ENCODE measurements at places on chromosomes 2 and 18.

DNA sequence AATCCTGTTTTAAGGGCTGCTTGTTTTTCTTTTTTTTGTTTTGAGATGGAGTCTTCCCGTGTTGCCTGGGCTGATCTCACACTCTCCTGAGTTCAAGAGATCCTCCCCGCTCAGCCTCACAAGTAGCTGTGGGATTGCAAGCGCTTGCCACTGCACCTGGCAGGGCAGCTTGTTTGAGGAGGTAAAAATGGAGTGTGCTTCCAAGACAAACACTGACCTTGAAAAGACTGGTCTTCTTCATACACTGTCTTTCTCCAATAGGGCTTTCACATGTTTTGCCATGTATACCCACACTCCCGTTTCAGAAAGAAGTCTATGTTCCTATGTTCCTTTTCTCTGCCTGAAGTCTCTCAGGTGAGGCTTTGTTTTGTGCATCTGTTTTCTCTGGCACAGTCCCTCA lies 32.6 kb upstream of the LDAH start:
- DNase-seq, result no peak

GRCh38 chr2:38509314-38509946 lies 93.3 kb downstream of the HNRNPLL start:
- no peak for DNase-seq

DNA sequence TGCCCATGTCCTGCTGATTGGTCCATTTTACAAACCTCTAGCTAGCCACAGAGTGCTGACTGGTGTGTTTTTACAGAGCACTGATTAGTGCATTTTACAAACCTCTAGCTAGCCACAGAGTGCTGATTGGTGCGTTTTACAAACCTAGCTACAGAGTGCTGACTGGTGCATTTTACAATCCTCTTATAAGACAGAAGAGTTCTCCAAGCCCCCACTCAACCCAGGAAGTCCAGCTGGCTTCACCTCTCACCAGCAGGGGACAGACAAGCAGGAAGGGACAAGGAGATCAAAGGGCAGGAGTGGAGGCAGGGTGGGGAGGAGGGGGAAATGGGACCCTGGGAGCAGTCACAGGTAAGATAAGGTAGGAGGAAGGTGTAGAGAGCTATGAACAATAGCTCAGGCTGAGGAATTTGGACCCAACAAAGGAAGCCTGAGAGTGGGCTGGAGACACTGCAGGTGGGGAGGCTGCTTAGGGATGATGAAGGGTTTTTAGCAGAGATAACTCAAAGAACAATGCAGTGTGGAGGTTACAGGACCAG lies 37.1 kb downstream of the SH2D6 start:
- no peak for DNase-seq

- no peak for DNase-seq
Observed at GRCh38 chr2:192218377-192218776, 23.6 kb upstream of the TMEFF2 start.

DNA sequence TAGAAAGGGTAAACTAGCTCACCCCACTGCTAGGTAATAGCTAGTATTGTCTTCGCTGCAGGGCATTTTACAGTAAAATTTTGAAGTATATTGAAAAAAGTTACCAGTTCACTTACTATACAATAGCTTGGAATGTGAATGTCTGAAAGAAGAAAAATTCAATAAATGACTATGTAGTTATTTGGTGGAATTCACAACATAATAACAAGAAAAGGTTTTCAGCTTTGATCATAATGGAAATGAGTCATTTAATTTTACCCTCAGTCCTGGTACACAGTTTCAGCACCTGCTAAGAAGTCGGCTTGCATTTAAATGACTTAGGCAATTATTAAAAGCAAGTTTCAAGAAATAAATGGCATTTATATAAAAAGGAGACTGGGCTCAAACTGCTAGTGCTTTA lies 90.4 kb downstream of the NUP35 start:
- no peak for DNase-seq

DNA sequence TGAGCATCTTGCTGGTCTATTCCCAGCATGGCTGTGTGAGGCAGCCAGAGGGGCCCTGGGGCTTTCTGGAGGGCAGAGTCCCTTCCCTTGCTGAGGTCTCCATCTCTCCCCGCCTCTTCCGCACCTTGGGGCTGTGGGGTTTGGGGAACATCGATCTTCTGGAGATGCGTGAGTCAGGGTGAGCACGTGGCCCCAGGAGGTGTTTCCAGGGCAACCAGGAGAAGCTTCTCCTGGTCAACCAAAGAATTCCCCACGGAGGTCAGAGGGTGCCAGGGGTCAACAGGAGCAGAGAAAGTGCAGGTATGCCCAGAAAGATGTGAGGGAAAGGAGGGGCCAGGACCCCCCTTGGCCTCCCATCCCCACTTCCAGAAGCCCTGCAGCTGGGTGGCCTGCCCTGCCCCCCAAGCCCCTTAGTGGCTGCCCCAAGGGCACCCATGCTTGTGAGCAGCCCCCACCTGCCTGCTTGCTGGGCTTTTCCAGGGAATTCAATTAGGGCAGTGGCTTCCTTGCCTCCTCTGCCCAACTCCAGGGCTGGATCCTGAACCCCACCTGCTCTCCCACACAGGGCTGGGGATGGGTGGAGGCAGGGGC lies 2.8 kb upstream of the PROM2 start:
- DNase-seq, result no peak

DNA sequence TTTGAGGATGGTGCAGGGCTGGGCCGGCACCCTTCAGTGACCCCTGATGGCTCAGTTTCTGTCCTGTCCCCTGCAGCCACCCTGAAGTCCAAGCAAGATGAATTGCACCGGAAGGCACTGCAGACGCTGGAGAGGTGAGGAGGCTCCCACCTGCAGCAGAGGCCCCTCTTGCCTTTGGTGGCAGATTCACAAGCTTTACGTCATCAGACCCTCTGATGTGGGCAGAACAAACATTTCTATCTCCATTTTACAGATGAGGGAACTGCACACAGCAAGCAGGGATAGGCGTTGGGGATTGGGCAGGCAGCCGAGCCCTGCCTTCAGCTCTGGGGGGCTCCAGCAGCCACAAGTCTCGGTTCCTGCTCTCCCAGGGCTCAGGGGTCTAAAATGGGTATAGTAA lies 107.7 kb upstream of the MCFD2 start:
- no peak for DNase-seq

- DNase-seq, result no peak
Observed at GRCh38 chr18:77321823-77322805, 72.5 kb downstream of the GALR1 start.

GRCh38 chr2:24915175-24915574 lies 4.9 kb downstream of the ADCY3 start:
- DNase-seq, result no peak

DNA sequence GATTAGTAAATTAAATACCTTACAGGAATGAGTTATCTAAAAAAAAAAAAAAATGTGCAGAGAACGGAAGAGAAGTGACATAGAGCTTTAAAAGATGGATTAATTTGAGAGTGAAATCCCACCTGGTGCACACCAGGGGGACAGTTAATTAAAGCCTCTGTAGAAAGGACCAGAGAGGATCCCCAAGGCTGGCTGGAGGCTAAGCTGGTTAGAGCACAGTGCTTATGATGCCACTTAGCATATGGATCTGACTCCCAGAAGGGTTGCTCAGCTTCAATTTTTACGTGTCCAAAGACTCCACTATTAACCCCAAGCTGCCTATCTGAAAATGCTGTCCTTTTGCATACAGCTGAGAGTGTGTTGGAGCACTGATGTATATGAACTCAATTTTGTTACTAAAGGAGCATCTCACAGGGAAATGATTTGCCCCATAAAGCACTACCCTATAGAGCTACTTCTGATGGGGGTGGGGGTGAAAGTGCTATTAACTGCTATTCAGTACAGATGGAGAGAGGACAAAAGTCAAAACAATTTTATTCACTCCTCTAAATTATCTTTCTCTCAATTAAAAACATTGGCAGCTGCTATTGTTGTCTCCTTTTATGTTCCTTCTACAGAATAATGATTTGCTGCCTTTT lies 15.2 kb upstream of the SLC8A1 start:
- DNase-seq, result no peak

DNA sequence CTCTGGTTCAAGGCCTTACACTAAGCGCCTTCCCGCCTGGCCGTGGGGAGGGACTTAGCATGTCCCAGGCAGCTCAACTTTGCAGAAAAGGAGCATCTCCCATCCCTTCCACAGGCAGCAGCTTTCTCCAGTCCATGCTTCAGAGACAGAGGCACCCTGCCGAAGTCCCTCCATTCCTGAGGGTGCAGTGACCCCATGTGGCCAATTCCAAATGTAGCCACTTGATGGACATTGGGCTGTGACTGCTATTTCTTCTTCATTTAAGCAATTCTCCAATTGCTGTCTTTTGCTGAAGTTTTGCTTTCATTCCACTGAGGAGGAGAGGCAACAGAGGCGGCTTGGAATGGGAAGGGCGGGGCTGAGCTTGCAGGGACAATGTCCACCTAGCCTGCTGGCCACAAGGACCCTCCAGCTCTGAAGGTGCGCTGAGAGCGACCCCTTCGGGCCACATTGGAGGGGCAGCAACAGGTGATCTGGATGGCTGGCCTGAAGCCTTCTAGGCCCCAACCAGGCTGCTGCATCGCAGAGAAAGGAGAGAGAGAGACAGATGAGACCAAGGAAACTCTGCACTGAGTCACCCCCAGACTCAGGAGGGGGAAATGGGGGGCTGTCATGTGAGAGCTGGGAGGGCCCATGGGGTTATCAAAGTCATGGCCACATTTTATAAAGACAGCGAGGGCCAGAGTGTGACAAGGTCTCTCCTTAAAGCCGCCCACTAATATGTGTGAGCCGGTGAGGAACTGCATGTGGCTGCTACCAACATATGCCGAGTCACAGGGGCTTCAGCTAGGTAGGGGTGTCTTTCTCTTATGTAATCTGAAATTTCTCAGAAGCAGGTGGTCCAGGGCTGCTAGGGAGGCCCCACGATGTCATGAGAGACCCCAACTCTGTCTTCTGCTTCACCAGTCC lies 61.3 kb downstream of the LONRF2 start:
- peak; percentile 82 for DNase-seq

DNA sequence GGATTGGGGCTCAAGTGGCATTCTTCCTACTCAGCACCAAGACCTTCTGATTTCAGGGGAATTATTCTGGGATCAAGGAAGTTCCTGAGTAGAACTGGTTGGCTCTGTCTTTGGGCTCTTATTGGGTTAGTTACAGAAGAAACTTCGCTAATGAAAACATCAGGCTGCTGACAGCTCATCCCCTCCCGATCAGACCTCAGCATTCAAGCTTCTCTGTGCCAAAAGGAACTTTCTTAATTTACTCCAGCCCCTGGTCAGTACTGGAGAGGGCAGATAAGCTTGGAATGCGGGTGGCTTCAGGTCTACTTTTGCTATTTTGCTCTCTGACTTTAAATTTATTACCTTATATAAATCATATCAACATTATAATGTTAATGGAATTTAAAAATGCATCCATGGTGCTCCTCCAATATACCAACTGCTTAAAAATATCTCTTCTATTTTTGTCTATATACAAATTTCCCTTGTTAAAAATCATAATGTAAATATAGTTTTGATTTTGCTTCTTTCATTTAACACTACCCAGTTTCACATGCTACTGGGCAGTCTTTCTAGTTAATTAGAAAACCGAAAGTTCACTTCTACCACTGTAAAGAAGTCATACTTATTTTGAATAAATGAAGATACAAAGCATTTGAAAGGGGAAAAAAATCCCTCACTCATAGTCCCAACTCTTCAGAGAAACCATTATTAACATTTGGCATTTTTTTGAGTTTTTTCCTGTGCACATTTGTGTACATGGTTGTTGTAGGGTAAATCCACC lies 34.4 kb downstream of the PCARE start:
- DNase-seq, result no peak

- no peak for DNase-seq
Observed at GRCh38 chr2:145927131-145927950, 1407.4 kb upstream of the ZEB2 start.

DNA sequence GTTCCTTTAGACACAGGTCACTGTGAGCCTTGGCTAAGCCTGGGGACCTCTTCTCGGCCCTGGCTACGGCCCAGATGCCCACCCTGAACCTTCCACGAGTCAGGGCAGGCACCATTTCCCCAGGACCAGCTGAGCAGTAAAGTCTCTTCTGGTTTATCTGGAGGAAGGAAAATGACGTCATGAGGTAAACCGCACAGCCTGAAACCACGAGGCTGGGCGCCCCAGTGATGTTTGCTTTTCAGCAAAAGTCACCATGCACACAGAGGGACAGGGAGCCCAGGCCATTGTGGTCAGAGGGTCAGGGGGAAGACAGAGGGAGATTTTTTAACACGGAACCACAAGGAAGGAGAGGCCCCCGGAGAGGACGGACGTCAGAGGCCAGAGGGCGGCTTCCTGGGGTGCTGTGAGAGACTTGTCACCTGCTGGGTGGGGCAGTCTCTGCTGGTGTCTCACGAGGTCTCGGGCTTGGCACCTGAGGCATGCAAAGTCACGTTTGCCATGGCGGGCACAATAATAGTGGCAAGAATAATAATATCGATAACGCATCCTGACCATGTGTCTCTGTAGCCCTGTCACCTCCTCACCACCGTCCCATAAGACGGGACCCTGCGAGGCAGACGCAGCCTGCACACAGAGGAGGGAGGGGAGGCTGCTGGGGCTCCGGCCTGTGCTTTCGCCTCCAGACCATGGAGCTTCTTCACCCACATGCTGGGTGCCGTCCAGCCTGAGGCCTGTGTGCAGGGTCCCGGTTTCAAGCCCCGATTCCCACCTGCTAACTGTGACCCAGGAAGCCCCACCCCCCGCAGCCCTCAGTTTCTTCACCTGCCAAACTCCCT lies 33.2 kb upstream of the FOSL2 start:
- DNase-seq, result no peak

GRCh38 chr2:113229795-113230194 lies 48.9 kb downstream of the PAX8 start:
- DNase-seq, result no peak

- DNase-seq, result no peak
Observed at GRCh38 chr18:34772887-34773286, 62.8 kb downstream of the DTNA start.

GRCh38 chr2:64854773-64855237 lies 134.4 kb upstream of the SLC1A4 start:
- DNase-seq, result peak; percentile 72
